ENCODE measurements at places on chromosomes 1 and 21. TPM values are rescaled to one million over a fixed set of nuclear protein-coding genes. Genes with fewer than 3 reads are reported as not detected.
A peak's percentile ranks its signal among the peaks of the same experiment; 100 is the strongest.

DNA sequence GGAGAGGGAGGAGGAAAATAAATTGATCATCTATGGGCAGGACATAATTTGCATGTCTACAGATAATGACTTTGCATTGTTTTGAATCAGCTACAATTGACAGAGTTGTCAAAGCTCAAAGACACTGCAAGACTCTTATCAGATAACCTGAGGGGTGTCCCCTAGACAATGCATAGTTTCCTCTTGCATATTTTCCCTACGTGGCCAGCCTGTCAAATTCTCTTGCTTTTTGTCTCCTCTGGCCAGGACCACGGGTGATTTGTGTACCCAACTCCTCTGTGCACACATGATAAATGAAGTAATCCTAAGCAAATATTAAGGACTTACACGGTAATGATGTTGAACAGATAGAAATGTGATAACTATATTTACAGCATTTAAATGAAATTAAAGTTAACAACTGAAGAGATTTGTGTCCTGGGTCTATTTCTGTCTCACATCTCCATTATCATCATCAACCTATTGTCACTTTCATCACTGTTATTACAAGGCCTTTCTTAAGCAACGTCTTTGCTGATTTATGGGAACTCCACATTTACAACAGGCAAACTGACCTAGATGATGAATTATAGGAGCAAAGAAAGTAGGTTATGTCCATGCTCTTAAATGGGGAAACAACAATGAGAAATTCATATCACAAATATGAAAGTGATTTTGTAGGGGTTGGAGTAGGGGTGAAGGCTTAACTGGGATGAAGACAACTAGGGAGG, 18.8 kb downstream of the BATF3 start:
- peak; percentile 47 for DNase-seq

DNA sequence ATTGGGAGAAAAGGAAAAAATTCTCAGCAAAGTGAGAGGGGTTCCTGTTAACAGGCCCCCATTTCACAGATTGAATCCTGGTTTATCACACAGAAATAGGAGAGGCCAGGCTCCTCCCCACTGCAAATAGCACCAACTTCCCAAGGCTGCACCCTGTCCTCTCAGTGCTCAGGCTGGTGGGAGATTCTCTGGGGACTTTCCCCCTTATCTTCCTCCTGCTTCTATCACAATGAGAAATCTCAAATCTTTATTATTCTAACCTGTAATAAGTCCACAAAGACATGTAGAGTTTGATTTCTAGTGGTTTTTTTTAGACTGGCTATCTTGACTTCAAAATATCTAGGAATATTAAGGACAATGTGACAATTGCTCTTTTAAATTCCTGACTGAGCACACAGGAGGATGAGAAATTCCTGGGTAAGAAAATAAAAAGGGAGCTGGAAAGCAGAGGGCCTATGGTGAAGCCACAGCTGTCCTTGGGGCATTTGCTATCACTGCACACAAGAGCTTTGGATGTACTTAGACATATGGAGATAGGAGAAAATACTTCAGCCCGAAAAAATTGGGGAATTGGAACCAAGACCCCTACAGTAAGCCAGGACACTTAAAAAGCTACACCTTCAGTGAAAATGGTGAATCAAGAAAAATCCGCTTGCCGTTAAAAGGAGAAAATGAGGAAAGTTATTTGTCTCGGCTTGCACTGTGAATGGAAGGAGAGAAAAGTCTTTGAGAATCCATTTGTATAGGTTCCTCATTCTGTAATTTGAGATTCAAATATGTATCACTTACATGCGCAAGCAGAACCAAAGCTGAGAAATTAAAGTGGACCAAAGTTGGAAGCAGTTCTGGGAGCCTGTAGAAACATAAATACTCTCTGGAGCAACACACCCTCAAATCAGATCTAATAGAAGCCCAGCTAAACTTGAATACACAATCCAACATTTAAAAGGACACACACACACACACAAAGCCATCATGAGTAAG, 65.9 kb upstream of the C1orf105 start:
- no peak for DNase-seq

DNA sequence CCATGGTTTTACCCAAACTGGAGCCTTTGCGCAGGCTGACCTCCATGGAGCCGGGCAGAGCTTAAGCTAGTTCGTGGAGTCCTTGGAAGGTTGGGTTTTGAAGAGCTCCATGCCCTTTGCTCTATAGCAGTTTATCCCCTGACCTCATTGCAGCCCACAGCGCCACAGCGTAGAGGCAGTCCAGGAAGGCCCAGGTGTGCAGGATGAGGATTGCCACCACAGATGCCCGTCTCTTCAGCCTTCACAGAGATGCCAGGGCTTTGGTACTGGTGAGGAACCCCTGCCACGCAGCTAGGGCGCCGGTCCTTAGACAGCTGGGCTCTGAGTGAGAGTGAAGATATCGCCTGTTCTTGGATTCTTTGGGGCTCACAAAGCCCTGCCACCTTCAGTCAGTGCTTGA, 138.6 kb downstream of the PEX14 start:
- no peak for DNase-seq

DNA sequence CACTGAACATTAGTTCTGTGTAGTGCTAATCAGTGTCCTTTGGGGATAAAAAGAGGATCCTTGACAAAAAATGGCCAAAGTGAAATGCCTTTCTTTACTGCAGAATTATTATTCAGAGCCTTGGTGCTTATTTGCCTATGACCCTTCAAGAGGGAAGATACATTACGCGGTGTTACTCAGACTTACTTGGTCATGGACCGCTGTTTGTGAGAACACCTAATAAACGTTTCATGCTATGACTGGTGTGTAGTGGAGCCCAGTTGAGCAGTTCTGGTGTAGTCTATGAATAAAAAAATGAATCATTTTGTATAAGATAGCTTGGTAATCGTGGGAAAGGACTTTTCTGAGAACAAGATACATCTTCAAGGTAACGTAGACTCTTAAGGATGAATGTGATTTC, 8.3 kb downstream of the NFYC start:
- DNase-seq, result peak; percentile 17

Gene SIK1
- total RNA-seq, result 27.3 TPM

DNA sequence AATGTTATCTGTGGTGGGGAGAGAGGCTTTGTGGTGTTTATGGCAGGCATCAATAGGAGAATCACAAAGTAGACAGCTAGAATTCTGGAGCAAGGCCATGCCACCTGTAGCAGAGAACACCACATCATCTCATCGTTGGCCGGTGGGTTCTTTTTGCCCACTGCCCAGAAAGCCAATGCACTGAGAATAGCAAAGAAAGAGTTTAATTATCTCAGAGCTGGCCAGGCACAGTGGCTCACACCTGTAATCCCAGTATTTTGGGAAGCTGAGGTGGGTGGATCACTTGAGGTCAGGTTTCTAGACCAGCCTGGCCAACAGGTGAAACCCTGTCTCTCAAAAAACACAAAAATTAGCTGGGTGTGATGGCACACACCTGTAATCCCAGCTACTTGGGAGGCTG, 99.2 kb upstream of the COG2 start:
- no peak for DNase-seq

- no peak for DNase-seq
Measured at GRCh38 chr1:84940481-84940880, 47.5 kb upstream of the LPAR3 start.

Gene ALPL
- total RNA-seq, result not detected

Gene MCOLN2
- total RNA-seq, result 15.7 TPM

Gene LCE1D
- not detected for total RNA-seq

- peak; percentile 90 for DNase-seq
Measured at GRCh38 chr1:37682334-37682987, 9.9 kb upstream of the CDCA8 start.

Data from activated CD8-positive, alpha-beta T cell treated with anti-CD3 and anti-CD28 coated beads for 36 hours (primary cell).